Left forelimb (tissue), 1 donor: ENCODE measurements at places on chromosomes 12 and 14.

DNA sequence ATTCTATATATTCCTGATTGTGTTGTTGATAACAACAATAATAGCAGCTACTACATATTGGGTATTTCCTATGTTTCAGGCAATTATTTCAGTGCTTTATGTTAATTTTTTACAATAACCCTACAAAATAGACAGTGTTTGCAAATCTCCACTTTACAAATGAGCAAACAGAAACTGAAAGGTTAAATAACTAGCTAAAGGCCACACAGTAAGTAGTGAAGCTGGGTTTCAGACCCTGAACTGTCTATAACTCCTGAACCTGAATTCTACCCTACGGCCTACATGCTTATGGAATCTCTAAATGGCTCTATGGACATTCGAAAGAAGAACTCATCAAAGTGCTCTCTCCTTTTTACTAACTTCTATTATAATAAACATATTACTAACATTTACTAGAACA lies 19.7 kb upstream of the NUDT4 start:
- DNase-seq = no peak

- no peak for DNase-seq
Observed at GRCh38 chr12:14846042-14846587, 2.8 kb upstream of the ART4 start.

DNA sequence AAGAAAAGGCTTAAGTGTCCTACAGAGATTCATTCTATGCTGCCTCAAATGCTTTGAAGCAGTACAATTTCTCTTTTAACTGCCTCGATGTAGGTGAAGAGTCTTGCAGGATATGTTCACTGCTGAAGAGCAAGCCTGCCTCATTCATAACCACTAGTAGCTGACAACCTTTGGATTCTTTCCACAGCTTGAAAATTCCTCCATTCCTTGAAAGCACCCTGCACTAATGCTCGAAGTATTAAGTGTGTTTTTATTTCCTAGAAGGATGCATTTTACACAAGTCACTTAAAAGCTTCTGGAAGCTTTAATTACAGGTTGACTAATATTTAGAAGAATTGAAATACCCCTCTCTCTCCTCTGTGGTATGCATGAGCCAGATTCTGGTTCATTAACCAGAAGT lies 429.4 kb downstream of the DIO2 start:
- no peak for DNase-seq

- DNase-seq = no peak
Observed at GRCh38 chr12:12378616-12379015, 21.7 kb downstream of the BORCS5 start.

DNA sequence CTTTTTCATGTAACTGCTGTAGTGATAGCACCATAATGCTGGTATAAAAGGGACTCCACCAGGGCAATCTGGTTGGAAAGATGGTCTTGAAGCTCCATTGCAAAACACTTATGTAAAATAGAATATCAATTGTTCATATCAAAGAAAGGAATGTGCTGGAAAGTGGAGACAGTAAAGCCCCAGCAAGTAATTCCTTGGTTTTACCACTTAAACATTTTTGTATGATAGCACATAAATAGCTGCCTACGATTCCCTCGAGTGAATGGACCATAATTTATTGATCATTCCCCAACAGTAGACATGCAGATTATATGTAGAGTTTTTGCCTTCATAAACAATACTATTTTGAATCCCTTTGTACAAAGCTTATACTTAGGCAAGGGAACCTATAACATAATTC lies 275.4 kb downstream of the PAWR start:
- no peak for DNase-seq

GRCh38 chr14:104388011-104388521 lies 191.5 kb upstream of the C14orf180 start:
- DNase-seq = no peak

DNA sequence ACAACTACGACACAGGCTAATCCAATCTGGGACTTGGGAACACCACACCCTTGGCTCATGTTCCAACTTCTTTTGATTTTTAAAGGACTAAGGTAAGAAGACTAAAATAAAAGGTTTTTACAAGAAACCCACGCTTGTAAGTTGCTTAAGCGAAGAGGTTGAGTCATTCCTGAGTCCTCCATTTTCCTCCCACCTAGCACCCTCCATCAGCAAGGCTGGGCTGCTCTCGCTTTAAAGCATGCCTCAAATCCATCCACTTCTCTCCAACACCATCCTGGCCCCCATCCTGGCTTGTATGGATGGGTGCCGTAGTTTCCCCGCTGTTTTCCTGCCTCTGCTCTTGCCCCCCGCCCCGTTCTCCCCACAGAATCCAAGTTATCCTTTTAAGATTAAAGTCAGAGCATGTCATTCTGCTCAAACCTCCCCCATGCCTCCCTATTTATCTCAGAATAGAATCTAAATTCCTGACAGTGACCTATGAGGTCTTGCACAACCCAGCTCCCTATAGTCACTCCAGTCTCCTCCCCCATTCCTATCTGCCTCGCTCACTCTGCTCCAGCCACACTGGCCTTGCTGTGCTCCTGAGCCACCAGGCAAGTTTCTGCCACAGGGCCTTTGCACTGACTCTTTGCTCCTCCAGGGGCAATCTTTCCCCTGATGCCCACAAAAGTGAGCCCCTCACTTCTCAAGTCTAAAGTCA lies 34.5 kb downstream of the SCARB1 start:
- DNase-seq = no peak
